ENCODE measurements at places on chromosomes 5 and 9.
A peak's percentile ranks its signal among the peaks of the same experiment; 100 is the strongest.

DNA sequence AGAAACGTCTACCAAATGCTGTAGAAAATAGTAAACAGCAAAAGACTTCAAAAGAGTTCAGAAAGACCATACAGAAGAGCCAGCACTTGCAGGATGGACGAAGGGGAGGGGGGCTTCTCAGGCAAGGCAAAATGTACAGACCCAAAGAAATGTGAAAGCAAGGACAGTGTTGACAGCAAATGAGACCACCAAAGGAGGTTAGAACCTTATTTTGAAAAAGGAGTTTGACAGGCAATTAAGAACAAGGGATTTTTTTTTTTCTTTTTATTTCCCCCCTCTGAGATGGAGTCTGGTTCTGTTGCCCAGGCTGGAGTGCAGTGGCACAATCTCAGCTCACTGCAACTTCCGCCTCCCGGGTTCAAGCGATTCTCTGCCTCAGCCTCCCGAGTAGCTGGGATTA is 223.2 kb downstream of the EFNA5 start:
- DNase-seq: no peak

GRCh38 chr5:132434416-132435286 is 55.9 kb downstream of the IRF1 start:
- DNase-seq: no peak

DNA sequence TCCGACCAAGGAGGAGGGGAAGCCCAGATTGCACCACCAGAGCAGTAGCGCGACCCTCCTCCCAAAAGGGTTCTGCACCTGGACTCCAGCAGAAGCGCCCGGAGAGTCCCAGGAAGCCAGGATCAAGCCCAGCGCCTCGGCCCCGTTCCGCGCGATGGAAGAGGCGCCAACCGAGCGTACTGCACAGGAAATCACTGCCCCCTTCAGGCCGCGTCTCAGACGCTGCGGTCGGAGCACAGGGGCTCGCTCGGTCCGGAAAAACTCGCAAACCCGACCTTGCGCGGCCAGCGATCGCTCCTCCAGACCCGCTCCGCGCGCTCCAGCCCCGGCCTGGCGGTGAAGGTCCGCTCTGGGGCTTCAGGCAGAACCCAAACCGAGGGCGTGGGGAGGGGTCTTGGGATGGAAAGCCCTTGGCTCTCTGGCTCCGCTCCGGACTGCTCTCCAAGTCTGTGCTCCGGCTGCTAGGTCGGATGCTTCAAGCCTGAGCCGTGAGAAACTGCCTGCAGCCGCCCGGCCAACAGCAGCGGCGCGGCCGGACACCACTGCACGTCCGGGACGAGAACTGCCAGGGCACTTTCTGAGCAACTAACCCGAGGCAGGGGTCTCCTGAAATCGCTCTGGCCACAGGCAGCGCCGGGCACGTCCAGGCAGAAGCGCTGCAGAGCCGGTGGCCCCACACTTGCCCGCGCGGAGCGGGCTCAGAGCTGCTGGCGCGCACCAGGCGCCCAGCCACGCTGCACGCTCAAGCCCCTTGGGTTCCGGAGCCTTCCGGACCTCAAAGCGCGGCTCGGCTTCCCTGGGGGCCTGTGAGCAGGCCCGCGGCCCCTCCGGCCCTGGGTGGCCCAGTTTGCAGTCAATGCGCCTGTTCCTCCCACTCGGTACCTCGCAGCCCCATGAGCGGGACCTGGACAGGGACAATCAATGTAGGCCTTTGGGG is 1.3 kb downstream of the GABBR2 start:
- peak; percentile 74 for DNase-seq

DNA sequence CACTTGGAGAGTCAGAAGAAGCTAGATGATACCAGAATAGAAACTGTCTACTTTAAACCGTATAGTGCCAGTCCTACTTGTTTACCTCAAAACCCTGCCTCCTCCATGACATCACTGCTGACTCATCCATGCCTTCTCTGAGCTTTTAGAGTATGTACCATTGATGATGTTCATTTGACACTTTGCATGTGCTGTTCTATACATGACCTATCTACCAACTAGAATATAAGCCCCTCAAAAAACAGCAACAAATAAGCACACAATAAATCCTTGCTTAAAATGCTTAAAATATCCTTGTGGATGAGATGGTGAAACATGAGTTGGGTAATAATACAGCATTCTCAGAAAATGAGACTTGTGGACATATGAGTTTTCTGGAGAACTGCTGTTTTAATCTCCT is 2.6 kb downstream of the CTNNAL1 start:
- DNase-seq: no peak

GRCh38 chr5:82421119-82421518 is 143.0 kb upstream of the RPS23 start:
- DNase-seq: no peak

- DNase-seq: no peak
Observed at GRCh38 chr5:122130152-122130551, 806 bp downstream of the ZNF474 start.

DNA sequence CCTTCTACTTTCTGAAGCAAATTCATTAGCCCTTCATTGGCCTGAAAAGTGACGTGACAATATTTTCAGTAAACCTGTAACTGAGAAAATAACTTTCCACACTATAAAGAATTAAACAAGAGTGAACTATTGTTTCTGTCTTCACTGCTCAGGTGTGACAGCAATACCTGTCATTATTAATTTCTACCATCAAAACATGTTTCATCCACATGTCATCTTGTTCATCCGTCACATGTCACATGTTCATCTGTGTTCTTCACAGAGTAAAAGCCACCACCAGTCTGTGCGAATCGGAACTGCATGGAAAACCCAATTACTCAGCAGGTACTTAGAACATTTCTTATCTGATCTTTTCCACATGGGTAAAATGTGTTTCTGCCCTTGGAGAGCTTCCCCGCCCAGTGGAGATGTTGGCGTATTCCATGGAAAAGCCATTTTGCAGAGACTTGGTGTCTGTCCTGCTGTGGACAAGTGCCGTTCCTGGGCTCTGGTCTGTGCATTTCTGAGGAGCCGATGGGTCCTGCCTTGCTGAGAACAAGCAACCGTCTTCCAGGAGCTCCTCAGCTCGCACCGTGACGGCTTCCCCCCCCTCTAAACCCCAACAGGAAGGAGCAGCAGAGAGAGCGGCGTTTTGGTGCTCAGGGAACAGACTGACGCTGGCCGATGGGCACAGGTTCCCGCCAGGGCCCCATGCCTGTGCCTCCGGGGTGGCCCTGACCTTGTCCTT is 10.6 kb upstream of the EXOC3 start:
- DNase-seq: no peak

DNA sequence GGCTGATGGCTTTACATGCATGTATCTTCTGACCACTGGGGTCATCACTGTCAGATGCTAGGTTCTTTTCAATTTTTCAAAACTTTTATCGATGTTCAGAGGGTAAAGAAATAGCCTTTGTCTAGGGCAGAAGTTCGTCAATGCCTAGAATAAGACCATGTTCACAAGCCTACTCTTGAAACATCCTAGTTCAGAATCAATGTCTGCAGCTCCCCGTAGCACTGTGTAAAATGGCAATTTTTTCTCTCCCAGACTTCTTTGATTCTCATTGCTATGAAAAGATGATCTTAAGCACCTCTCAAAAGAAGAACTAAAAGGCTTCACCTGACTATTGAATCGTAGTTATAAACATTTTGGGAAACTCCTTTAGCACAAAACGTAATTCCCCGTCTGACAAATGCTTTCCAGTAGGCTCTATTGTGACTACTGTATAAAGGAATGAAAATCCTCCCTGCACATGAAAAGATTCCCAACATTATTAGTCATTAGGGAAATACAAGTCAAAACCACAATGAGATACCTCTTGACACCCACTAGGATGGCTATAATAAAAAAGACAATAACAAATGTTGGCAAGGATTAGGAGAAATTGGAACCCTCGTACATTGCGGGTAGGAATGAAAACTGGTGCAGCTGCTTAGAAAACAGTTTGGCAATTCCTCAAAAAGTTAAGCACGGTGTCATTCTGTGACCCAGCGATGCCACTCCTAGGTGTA is 263.5 kb downstream of the ARHGAP26 start:
- no peak for DNase-seq

DNA sequence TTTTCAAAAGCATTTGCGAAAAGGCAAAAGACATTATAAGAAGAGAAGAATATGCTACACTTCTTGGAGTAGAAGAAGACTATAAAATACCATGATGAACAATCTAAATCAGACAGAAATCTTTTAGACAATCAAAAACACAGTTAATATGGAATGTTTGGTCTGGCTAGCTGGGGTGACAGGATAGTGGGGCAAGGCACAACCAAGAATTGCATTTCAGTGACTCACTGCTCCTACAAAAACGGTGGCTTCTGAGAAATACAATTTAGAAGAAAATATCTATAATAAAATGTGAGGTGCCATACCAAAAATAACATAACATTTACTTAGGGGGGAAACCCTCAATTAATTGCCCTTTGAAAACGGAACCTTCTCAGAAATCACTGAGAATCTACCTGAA is 363.4 kb downstream of the NPR3 start:
- no peak for DNase-seq

GRCh38 chr5:126119887-126120442 is 303.2 kb upstream of the GRAMD2B start:
- DNase-seq: no peak

DNA sequence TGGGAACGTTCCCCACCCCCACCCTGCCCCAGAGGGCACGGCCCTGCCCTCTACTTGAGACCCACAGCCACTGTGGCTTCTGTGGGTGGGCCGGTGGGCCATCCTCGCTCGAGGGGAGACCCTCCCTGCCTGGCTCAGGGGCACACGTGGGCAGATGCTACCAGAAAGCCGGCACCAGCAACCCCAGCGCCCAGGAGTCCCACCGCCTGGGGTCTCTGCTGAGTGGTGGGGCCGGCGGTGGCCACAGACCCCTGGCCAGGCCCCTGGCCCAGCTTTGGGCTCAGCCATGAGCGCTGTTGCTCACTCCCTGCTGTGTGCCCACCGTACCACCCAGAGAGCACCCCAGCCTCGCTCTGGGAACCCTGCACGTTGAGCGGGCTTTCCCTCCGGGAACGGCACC is 16.5 kb upstream of the NRARP start:
- no peak for DNase-seq

- no peak for DNase-seq
Observed at GRCh38 chr5:149284501-149284900, 12.8 kb downstream of the AFAP1L1 start.

DNA sequence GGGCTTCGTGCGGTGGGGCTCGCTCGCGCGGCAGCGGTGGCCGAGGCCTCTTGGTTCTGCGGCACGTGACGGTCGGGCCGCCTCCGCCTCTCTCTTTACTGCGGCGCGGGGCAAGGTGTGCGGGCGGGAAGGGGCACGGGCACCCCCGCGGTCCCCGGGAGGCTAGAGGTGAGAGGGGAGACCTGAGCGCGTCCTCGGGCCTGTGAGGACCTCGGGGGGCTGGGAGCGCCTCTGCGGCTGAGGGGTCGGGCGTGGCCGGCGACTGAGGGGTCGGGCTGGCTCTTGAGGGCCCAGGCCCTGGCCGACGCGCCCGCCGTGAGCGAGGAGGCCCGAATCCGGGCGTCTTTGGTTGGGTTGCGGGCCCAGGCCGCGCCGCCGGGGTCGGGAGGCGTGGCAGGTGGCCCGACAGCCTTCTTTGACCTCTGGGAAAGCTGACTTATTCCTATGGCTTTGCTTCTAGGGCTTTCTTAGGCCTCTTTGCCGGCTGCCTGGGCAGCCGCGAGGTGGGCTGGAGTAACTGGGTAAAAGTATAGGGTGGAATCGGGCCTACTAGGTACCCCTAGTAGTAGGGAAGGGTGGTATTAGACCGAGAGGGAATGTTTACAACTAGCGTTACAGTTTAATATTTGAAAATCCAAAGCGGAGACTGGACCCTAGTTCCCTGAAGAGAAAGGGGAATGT is at the start of gene CANX:
Gene CANX (plus strand): TSS at position 33 of the 681 bp plus-strand sequence. CDS start 6,715 bp downstream, outside the sequence.
- no peak for DNase-seq

- DNase-seq: no peak
Observed at GRCh38 chr5:151002681-151003502, 17.5 kb upstream of the GPX3 start.

- no peak for DNase-seq
Observed at GRCh38 chr5:85865296-85865695, 752.4 kb upstream of the COX7C start.

GRCh38 chr5:132102944-132103331 is 29.3 kb downstream of the CSF2 start:
- no peak for DNase-seq

DNA sequence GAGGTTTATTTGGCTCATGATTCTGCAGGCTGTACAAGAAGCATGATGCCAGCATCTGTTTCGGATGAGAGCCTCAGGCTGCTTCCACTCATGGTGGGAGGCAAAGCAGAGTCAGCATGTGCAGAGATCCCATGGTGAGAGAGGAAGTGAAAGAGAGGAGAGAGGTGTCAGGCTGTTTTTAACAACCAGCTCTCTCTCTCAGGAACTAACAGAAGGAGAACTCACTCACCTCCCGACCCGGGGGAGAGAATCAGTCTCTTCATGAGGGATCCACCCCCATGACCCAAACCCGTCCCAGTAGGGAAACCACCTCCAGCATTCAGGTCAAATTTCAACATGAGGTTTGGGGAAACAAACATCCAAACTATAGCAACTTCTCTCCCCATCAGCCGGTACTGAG is 187.7 kb downstream of the ENC1 start:
- no peak for DNase-seq

DNA sequence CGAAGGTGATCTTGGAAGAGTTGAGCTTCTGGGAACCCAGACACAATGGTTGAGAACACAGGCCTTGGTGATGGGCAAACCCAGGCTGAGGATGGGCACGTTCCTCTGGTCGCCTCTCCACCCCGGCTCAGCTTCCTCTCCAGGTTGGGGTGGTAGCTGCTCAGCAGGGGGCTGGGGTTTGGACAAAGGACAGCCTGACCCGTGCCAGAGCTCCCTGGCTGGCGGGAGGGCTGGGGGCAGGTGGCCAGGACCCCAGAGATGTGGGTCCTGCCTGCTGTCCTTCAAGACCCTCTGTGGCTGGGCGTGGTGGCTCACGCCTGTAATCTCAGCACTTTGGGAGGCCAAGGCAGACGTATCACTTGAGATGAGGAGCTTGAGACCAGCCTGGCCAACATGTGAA is 25.2 kb downstream of the NCS1 start:
- DNase-seq: no peak

DNA sequence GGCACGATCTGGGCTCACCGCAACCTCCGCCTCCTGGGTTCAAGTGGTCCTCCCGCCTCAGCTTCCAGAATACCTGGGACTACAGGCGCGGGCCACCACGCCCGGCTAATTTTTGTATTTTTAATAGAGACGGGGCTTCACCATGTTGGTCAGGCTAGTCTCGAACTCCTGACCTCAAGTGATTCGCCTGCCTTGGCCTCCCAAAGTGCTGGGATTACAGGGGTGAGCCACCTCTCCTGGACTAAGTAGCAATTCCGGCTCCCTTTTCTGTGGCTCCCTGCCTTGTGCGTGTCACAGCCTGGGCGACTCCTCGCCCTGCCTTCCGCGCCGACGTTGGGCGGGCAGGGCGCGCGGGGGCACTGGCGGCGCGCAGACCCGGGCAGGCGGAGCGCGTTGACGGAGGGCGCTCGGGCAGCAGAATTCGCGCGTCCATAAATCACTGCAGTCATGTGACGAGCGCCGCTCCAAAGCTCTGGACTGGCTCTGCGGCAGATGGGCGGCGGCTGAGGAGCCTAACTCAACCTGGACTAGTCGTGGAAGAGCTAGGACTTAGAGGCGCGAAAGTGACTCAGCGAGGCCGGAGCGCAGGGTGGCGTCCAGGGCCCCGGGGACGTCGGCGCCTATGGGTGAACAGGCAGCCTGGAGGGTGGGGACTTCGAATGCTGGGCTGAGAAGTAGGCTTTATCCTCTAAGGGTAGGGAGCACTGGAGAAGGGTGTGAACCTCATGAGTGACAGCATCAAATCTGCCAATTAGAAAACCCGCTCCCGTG is 1.4 kb upstream of the CIZ1 start:
- DNase-seq: no peak

Measured in neural crest cell (in vitro differentiated cells).